ENCODE measurements at places on chromosomes 5 and 9.
A peak's percentile ranks its signal among the peaks of the same experiment; 100 is the strongest.

DNA sequence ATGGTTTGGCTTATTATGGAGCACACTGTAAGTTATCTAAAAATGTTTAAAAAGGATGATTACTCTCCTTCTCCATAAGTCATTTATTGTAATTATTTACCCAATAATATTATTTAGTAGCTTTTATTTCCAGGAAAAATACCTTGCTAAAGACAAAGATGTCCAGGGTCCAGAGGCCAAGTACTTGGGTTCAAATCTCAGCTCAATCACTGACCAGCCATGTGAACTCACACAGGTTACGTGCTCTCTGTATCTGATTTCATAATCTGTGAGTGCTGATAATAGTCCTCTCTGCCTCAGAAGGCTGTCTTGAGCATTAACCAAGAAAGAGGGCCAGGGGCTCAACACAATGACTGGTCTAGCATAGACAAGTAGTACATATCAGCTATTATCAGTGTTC lies 27.0 kb downstream of the ALDH1A1 start:
- no peak for DNase-seq

DNA sequence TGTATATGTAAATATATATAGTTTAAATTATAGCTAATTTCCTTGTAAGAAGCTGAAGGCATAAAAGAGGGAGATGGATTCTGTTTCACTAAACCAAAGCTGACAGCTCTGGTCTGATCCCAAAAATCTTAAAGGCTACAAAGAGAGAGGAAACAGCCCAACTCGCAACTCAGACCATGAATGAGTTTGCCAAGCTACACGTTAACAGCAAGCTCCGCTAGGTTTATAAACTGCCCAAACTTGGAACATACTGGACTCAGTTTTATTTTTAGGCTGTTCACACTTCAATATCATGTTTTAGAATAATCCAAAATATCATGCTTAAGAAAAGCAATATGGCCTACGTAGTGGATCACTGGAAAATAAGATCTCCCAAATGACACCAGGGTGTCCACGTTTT lies 318.3 kb upstream of the RPS23 start:
- no peak for DNase-seq

DNA sequence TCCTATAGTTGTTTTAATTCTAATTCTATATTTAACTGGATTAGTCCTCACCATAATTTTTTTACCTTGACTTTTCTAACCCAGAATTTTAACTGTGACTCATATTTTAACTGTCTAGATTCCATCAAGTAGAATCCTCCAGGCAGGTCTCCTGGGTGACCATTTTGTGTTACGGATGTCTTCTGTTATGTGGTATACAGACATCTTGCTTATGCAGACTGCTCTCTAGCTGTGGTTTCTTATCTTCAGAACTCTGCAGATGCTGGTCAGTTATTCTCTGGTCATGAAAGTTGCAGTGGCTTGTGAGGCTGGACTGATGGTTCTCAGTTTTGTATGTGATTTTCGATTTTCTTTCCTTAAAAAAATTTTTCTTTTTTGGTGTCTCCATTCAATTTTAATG lies 139.4 kb downstream of the ATG10 start:
- DNase-seq: no peak

DNA sequence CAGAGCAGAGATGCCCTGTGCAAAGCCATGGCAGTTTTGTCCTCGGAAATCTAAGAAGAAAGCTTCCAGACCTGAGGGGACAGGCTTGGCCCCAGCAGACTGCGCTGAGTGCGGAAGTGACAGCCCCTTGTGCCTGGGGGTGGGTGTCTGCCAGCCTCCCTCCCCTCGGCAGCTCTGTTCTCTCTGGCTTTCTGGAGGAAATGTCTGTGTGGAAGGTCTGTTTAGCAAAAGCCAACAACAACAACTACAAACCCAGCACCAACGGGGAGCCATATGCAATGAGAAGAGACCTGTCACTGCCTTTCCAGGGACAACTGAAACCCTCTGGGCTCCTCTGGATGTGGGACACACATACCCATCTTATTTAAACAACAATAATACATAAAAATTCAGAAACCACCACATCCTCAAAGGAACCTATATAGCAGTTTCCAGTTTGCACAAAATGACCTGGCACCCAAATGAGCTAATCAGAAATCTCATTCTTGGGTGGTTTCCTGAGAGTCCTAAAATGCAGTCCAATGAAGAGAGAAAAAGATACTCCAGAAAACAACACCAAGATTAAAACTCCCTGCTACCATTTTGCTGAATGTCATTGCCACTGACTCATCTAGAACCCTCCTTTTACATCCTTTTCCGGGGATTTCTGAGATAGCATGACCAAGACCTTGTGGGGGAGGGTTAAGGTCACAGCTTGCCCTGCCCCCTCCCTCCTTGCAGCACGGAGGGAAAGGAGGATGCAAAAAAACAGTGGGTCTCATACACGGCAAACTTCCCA lies 97.7 kb downstream of the AK8 start:
- no peak for DNase-seq

DNA sequence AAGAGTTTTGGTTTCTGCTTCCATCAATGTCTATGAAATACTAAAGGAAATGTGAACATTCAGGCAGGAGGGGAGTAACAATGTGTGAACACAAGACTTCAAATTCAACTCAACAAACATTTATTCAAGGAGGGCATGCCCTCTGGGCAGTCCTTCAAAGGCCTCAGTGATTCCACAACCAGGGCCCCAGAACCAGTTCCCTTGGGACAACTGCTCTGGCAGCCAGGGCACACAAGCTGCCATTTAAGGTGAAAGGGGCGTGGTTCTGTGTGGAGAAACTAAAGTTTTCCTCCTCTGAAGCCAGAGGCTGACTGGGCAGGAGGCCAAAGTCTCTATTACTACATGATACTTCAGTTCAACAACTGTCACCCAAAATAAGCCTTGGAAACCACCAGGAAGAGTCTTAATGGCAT lies 3.2 kb downstream of the RBM18 start:
- DNase-seq: no peak

DNA sequence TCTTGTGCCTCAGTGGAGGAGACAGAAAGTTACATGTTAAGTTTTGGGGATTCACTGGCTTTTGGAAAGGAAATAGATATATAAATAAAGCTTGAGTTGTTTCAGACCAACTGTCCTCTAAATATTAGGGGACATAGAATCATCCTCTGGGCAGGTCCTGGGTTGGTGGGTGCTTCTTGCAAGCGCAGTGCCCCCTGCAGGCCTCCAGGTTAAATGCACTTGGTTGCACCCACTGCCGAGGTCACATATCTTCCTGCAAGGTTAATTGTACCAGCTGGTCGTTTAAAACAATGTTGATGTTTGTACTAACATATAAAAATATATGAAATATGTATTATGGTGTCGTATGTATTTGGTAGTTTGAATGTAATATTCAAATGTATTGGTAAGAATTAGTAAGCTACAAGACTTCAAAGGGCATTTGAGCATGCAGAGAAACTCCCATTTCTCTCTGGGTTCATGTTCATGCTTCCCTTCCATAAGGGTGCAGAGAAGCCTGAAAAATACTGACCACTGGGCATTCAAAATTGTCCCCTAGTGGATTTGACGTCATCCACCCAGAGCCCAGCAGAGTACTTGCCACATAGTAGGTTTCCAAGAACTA lies 87.0 kb downstream of the ZNF618 start:
- DNase-seq: peak; percentile 65

- peak; percentile 41 for DNase-seq
Measured at GRCh38 chr9:93166699-93167098, 17.2 kb upstream of the WNK2 start.

GRCh38 chr5:149356391-149356790 lies 1.5 kb upstream of the PCYOX1L start:
- no peak for DNase-seq

- DNase-seq: no peak
Measured at GRCh38 chr5:172156541-172156994, 31.5 kb downstream of the STK10 start.

DNA sequence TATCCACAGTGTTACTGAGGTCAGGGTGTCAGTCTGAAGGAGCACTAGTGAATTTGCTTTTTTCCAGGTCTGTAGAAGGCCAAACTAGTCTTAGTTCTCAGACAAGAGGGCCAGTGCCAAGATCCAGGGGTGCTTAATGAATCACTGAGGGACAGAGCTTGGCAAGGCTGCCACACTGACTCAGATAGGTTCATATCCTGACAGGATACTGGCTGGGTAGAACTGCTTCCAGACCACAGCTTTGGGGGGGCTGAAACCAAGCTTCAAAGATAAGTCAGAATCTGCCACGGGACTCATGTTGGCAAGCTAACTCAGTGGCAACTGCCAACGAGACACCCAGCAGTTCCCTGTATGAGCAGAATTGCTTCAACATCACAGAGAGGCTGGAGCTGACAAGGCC lies 1125.4 kb downstream of the EFNA5 start:
- DNase-seq: no peak

DNA sequence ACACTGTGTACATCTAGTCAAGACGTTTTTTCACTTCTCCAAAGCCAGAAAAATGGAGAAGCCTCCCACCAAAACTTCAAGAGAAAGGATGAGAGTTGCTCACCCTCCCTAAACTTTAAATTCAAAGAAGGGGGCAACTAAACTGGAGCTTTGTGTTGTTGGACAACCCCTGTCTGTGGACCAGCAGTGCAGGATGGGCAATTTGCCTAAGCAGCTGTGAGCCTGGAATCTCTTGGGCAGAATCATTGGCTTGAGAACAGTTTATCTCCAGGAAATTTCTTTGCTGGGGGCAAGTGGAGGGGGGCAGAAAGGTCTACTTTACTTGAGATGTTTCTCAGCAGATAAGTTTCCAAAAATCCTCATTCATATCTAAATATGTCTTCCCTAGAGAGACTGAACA lies 151.8 kb downstream of the MUSK start:
- no peak for DNase-seq

- no peak for DNase-seq
Measured at GRCh38 chr5:134133188-134133994, 18.9 kb downstream of the TCF7 start.
